ENCODE measurements at places on chromosomes 11 and 22. TPM values are rescaled to one million over a fixed set of nuclear protein-coding genes. Genes with fewer than 3 reads are reported as not detected.

The CD6 gene
- 6.1 TPM for total RNA-seq

The TRMU gene
- total RNA-seq: 33.5 TPM

The STK33 gene
- total RNA-seq: 17.3 TPM

The NAV2 gene
- total RNA-seq: 36.9 TPM

- DNase-seq: no peak
Observed at GRCh38 chr11:132644520-132645239, 887.6 kb downstream of the OPCML start.

DNA sequence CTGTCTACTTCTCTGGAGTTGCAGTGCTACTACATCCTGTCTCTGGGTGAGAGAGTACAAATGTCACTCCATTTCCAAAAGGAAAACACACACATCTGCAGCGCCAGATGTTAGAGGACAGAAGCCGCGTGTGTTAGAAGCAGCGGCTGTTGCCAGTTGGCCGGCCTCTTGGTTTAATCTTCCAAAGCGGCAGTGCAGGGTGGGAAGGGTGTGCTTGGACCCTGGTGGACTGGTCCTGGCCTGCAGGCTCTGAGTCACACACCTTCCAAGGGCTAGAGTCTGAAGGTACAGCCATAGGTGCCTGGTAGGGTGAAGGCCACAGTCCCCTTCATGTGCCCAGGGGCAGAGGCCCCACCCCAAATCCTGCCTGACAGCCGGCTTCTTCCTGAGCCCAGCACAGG lies 99.8 kb downstream of the CTTN start:
- peak; percentile 12 for DNase-seq

DNA sequence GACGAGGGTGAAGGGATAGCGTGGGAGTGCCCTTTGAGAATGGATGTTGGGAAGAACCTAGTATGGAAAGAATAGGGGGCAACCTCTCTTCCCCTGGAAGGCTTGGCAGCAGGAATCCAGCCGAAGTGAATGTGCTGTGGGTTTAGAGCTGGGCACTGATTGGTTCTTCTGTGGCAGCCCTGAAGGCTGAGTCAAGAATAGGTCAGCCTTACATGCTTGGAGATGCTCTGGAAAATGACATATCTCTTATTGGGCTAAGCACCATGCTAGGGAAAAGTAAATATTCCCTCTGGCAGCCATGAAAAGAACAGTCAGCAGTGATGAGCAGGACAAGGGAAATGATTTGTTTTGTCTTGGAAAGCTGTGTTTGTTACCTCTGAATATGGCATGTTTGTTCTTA lies 149.5 kb downstream of the COMMD9 start:
- no peak for DNase-seq

DNA sequence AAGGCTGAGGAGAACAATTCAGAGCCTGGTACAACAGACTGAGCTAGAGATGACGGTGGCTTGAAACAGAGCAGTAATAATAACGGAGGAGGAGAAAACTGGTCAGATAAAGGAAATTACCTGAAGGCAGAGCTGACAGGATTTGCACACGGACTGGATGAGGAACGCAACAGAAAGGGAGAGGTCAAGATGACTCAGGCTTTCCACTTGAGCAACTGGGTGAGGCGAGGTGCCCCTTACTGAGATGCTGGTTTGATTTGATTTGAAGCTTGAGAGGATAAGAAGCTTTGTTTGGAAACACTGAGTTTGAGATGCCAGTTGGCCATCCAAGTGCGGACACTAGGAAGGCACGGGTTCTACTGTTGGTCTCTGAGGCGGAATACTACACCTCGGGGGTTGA lies 35.4 kb upstream of the NRIP3 start:
- no peak for DNase-seq

DNA sequence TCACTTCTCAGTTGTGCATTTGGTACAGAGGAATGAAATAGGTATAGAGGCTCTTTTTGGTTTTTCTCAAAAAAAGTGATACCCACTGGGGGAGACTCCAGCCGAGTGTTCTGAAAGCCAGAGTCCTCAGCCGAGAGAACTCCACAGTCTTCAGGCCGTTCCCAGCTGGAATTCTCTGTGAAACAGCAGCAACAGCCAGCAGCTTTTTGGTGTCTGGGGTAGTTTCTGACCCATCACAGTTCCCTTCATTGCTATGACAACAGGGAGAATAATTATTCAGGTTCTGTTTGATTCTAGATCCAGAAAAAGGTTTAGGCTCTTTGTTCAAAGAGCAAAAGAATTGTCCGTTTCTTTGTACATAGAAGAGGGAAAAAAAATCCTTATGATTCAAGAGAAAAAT lies 84.6 kb downstream of the C22orf31 start:
- DNase-seq: no peak

DNA sequence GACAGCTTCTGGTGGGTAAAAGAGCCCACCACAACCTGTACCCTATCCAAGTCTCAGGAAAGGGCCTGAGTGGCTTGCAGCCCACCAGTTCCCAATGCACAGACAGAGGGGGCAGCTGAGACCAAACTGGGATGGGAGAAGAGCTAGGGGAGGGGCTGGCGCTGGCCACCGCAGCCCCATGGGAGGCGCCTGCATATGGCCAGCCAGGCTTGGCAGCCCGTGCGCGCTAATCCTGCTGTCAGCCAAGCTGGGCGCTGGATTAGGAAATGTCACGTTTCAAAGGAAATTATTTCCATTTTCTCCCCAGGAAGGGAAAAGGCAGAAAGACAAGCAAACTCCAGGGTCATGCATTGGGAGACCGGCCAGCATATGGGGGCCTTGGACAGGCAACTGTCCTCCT lies 236.8 kb downstream of the BUD13 start:
- DNase-seq: no peak

Data from lower lobe of right lung (tissue), 2 donors.